Activated T-helper 2 cell treated with anti-CD3 and anti-CD28 coated beads, Interferon-gamma antibody, Interleukin-2, Interleukin-4, amounts not matched to agents 10 μg/mL and 5 μg/mL and 100 μg/mL, durations not matched to agents 14 hours and 24 hours and 36 hours (primary cell): ENCODE measurements at places on chromosomes 12 and 14. TPM values are rescaled to one million over a fixed set of nuclear protein-coding genes. Genes with fewer than 3 reads are reported as not detected.

DNA sequence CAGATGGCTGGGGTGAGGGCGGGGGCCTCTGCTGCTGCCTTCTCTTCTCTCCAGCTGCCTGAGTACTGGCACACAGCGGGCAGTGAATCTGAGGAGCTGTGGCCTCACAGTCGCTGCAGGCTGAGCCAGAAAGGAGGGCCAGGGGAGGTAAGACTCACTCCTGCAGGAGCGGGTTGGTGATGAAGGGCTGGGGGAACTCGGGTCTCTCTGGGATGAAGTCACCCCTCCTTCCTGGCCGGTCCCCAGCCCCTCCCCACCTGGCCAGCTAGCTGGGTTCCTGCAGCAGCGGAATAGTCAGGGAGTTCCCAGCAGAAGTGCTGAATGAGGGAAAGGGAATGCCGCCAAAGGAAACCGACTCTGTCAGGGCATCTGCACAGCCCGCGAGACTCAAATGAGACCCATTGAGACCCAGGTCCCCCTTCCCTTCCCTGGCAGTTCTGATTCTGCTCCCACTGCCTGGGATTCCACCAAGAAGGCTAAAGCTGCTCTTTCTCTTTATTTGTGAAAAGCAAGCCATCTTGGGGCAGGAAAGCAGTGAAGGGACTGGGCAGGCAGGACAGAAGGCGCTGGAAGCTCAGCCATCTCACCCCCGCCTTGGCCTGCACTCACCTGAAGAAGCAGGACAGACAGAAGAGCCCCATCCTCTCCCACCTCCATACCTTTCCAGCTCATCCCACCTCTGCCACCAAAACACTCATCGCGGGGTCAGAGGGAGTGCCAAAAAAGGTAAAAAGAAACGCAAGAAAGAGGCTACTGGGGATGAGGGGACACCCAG lies 5.3 kb downstream of the NGB start:
- no peak for DNase-seq

DNA sequence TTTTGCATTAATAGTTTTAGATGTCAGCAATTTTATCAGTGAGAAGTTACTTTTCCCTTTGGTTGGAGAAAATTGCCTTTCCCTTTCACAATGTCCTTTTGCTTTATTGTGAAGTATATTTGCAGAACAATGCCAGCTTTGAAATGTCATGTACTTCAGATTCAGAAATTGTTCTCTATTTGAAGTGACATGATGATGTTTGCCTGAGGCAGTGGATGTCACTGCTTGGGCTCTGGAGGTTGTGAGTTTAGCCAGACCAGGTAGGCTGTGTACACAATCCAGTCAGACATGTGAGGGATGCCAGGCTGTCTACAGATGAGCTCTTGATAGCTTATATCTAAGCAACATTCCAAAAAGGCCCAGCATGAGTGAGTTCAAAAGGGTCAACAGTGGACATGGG lies 451.9 kb upstream of the FBXO33 start:
- no peak for DNase-seq

- no peak for DNase-seq
Observed at GRCh38 chr14:68561531-68562007, 231.3 kb downstream of the ZFP36L1 start.

- DNase-seq, result no peak
Observed at GRCh38 chr14:102998393-102998792, 59.0 kb downstream of the CDC42BPB start.

- no peak for DNase-seq
Observed at GRCh38 chr14:105168979-105169507, 467 bp upstream of the JAG2 start.

DNA sequence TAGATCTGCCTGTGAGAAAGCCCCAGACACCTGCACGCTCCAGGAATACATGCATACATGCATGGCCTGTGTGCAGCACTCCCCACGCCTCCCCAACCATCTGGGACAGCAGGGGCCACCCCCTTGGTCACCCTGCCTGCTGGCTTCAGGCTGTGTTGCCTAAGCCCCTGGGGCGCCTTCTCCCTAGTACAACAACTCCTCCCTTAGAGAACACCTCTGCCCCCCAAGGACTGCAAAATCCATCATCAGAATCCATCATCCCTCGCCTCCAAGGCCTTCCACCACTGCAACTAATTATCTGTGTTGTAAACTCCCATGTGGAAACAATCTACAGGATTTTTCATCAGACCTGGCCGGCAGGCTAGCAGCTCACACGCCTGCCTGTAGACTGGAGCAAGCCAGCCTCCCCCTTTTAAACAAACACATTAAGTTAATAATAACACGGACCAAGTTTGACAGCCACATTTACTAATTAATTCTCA lies 36.8 kb downstream of the ZFP36L1 start:
- DNase-seq, result no peak

DNA sequence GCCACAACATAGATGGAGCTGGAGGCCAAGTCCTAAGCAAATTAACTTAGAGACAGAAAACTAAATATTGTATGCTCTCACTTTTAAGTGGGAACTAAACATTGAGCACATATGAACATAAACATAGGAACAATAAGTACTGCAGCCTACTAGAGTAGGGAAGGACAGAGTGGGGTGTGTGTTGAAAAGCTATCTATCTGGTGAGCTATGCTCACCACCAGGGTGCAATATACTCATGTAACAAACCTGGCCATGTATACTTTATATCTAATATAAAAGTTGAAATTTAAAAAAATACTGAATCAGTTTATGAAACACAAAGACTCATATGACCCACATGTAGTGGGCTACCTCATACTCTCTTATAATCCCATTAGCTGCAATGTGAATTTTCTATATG lies 1305.0 kb downstream of the LRFN5 start:
- no peak for DNase-seq

- no peak for DNase-seq
Observed at GRCh38 chr12:103547929-103548328, 39.1 kb upstream of the STAB2 start.

GRCh38 chr14:91356181-91356763 lies 61.3 kb downstream of the CCDC88C start:
- DNase-seq, result no peak

The LYZ gene
- not detected in 2 replicates for total RNA-seq

The DAO gene
- not detected in 2 replicates for total RNA-seq

DNA sequence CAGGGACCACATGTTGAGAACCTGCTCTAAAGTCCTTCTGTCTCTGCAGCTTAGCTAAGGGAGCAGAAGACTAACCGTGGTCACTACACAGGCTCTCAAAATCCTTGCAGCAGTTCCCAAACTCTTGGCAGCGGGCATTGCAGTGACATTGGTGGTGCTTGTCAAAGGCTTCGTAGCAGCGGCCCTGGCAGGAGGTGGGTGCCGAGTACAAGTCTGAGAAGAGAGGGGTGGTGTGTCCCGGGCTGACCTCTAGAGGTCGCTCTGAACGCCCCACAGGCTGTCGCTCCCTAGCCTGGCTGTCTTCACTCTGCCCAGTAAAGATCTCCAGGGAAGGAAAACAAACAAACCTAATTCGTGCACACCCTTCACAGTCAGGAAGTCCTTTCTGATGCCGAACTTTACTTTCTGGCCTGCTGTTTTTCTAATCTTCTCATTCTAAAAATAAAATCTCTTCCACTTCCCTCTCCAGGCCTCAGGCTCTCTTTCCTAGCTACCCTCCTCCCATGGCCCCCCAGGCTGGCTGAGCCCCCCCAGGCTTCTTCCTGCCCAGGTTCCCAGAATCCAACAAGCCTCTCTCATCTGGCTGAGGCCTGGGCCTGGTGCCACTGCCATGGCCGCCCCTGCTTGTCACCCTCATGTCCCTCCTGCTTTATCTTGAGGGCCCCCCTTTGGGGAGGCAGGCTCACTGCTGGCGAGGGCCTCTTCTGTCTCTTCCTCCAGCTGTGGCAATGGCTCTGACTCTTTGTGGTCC lies 7.7 kb downstream of the ENDOU start:
- DNase-seq, result peak; percentile 49

The HOXC4 gene
- total RNA-seq, result 0.14 and 0.21 TPM in 2 replicates

GRCh38 chr14:90610346-90611040 lies 205.7 kb downstream of the TTC7B start:
- no peak for DNase-seq

The DPY19L2 gene
- 0.32 and 0.91 TPM in 2 replicates for total RNA-seq

DNA sequence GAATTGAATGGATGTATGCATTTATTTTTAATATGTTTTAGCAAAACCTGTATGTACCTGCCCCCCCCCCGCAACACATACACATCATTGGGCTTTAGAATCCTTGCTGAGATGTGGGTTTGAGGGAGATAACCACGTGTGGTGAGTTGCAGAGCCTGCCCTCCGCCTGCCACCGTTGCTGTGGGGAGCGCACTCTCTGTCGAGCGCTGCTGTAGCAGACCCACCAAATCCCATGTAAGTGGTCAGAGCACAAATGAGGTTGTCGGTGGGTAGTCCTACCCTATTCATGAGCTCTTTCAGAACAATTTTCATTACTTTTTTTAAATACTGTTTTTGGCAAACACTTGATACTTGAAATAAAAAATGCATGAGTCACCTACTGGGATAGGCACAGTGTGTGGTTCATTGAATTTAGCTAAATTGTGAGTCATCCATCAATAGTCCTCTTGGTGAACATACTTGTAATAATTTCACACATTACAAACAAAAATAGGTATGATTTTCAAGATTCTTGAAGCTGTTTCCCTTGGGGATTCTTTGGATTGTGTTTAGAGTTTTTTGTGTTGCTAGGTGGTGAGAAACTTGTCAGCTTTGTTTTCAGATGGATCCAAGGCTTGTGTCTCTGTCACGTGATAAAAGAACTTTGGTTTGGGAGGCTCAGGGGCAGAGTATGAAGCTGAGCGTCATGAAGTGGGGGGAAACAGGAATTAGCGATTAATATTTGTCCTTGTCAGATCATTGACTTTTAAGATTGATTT lies 107.6 kb downstream of the PTCSC3 start:
- no peak for DNase-seq

The SOCS2 gene
- 34.9 and 37.3 TPM in 2 replicates for total RNA-seq

GRCh38 chr14:23169622-23170021 lies 13.8 kb downstream of the SLC7A8 start:
- no peak for DNase-seq

The FITM1 gene
- 1.0 and 1.2 TPM in 2 replicates for total RNA-seq

The SLC8A3 gene
- 0.32 and 0.37 TPM in 2 replicates for total RNA-seq

The SIX1 gene
- 0.30 and 0.48 TPM in 2 replicates for total RNA-seq

DNA sequence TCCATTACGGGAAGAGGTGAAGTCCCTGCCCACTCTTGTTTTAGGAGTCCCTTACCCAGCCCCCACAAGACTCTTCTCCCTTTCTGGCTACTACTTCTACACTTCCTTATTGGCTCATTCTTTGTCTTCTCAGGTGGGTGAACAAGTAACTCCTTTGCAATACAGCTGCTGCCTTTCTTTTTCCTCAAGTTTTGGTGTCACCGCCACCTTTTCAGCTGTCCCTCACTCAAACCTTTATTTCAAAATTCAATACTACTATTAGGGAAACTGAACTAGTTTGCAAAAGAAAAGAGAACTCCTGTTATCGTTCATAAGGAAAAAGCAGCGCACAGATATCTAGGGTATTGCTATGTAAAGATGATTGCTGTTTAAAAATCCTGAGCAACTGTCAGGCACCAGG lies 6.1 kb downstream of the RSRC2 start:
- DNase-seq, result no peak

GRCh38 chr12:116784238-116784612 lies 46.1 kb downstream of the RNFT2 start:
- no peak for DNase-seq

The RPGRIP1 gene
- not detected in 2 replicates for total RNA-seq

- no peak for DNase-seq
Observed at GRCh38 chr14:20811986-20812975, 9.6 kb upstream of the RNASE1 start.

DNA sequence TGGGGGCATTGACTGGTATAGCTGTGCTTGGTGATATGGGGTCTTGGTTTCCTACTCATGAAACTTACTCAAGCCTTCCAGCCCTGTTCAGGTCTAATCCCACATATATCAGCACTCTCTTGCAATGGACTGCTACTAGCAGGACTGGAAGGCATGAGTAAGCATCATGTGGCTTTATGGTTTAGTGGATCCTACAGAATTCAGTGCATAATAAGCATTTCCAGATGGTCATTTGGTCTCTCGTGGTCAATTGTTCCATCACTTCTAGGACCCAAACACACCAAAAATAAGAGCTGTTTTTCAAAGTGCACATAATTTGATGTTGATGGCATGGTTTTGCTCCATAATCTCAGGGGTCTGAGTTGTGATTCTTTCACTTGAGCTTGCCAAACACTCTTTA lies 114.4 kb downstream of the LMNTD1 start:
- no peak for DNase-seq

The ZNF605 gene
- 7.3 and 8.2 TPM in 2 replicates for total RNA-seq

DNA sequence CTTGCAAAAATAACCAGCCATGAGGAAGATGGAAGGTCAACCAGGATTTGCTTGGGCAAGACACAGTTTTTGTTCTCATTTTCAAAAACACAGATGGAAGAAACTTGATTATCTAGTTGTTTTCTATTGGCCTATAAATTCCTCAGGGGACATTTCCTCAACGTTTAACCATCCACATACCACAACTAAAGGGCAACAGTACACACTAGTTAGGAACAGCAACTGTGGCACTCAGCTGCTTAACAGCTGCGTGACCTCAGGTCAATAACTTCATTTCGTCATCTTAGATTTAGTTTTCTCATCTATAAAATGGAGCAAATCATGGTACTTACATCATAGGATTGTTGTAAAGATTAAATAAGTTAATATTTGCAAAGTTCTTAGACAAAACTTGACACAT lies 18.7 kb downstream of the SSTR1 start:
- DNase-seq, result no peak

The DPPA3 gene
- not detected in 2 replicates for total RNA-seq

The TRIP11 gene
- total RNA-seq, result 37.0 and 41.7 TPM in 2 replicates

- no peak for DNase-seq
Observed at GRCh38 chr12:32501835-32502333, 102.5 kb downstream of the FGD4 start.

DNA sequence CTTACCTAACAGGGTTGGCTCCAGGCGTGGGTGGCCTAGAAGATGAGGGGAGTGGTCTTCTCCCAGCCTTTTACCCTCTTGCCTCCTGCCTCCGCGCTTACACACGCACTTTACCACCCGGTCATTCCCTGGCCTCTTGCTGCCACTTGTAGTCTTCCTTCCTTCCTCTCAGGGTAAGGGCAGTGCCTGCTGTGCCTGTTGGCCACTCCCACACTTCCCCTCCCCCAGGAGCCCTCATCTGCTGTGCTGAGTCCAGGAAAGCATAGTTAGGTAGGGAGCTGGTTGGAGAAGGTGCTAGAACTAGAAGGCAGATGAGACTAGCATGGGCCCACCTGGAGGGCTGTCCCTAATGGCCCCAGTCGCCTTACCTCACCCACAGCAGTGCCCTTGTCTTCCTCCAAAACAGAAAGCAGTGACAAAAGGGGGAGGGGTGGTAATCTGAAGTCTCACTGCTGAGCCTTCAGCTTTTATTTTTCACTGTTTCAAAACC lies 54.3 kb upstream of the SRSF5 start:
- no peak for DNase-seq

- DNase-seq, result no peak
Observed at GRCh38 chr12:45613296-45613695, 116.2 kb upstream of the ARID2 start.

- no peak for DNase-seq
Observed at GRCh38 chr14:50348933-50349332, 36.8 kb downstream of the DMAC2L start.
